NCI-H1417 treated with DMSO at 0.1 percent for 48 hours (cell line): ENCODE measurements at places on chromosomes 16 and 17.

- DNase-seq = no peak
Measured at GRCh38 chr17:55308613-55309391, 44.0 kb downstream of the HLF start.

DNA sequence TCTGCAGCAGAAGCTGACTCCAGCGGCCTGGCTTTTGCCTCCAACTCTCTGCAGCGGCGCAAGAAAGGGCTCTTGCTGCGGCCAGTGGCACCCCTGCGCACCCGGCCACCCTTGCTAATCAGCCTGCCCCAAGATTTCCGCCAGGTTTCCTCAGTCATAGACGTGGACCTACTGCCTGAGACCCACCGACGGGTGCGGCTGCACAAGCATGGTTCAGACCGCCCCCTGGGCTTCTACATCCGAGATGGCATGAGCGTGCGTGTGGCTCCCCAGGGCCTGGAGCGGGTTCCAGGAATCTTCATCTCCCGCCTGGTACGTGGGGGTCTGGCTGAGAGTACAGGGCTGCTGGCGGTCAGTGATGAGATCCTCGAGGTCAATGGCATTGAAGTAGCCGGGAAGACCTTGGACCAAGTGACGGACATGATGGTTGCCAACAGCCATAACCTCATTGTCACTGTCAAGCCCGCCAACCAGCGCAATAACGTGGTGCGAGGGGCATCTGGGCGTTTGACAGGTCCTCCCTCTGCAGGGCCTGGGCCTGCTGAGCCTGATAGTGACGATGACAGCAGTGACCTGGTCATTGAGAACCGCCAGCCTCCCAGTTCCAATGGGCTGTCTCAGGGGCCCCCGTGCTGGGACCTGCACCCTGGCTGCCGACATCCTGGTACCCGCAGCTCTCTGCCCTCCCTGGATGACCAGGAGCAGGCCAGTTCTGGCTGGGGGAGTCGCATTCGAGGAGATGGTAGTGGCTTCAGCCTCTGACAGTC lies 1.3 kb downstream of the PARD6A start:
- DNase-seq = no peak

DNA sequence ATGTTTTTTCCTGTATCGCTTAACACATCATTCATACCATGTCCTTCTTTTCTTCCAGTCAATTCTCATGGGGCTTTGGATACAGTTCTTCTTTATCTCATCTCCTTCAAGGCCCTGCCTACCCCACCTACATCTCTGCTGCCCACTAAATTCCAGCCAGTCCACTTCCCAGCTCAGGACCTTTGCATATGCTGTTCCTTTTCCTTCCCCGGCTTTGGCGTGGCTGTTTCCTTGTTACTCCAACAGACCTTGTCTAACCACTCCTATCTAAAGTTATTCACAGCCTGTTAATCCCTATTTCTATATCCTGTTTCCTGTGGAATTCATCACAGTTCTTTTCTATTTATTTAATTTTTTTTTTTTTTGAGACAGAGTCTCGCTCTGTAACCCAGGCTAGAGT lies 6.6 kb upstream of the STAT3 start:
- no peak for DNase-seq

DNA sequence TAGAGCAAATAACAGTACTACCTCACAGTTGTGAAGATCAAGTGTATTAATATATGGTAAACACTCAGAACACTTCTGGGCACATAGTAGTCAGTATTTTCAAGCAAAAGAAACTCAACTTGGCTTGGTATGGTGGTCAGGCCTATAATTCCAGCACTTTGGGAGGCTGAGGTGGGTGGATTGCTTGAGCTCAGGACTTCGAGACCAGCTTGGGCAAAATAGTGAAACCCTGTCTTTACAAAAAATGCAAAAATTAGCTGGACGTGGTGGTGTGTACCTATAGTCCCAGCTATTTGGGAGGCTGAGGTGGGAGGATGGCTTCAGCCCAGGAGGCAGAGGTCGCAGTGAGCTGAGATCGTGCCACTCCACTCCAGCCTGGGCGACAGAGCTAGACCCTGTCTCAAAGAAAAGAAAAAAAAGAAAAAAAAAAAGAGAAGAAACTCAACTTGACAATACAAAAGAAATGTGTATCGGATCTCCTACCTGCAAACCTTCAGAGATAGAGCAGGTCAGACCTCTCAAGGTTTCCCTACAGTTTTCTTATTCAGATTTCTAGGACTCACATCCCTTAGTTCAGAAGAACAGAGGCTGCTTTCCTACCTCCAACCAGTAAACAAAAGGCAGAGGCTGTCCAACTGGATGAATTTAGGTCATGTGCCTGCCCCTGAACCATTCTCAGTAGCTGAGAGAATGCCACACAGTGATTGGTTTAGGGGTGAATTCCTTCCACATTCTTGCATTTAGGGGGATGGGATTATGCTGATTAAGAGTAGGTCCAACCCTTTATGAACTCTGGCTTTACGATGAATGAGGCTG lies 1.7 kb upstream of the KPNA2 start:
- DNase-seq = no peak

DNA sequence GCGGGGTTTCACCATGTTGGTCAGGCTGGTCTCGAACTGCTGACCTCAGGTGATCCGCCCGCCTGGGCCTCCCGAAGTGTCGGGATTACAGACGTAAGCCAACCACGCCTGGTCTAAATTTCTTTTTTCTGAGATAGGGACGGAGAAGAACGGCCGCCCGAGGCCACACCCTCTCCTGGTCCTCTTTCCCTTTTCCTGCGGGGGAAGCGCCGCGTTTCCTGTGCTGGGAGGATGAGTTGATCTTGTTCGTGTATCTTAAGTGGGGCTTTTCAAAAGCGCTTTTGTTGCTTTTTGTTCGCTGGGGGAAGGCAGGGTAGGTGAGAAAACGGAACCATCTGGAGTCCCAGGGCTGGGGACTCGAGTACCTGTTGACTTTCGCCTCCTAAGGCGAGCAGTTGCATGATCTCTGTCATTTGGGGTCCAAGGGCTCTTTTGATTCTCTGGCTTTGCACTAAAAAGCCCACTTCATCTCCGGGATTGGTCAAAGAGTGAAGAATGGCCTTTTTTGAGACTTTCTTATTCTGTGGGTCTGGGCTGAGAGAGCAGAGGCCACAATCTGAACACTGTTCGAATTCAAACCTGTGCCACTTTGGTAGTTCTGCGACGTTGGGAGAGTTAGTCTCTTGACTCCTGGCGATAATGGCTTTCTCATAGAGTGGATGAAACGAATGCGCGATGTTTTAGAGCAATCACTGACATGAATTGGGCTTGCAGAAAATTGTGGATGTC lies 1.3 kb downstream of the FUS start:
- DNase-seq = no peak

GRCh38 chr16:57023541-57024249 lies 34.3 kb downstream of the NLRC5 start:
- DNase-seq = no peak
